Choroid plexus epithelial cell (primary cell): ENCODE measurements at places on chromosomes 1 and 21.

GRCh38 chr1:86394416-86394815, 1.7 kb downstream of the ODF2L start:
- DNase-seq, result peak; percentile 50

GRCh38 chr1:18649693-18650370, 19.2 kb downstream of the PAX7 start:
- DNase-seq, result peak; percentile 11

DNA sequence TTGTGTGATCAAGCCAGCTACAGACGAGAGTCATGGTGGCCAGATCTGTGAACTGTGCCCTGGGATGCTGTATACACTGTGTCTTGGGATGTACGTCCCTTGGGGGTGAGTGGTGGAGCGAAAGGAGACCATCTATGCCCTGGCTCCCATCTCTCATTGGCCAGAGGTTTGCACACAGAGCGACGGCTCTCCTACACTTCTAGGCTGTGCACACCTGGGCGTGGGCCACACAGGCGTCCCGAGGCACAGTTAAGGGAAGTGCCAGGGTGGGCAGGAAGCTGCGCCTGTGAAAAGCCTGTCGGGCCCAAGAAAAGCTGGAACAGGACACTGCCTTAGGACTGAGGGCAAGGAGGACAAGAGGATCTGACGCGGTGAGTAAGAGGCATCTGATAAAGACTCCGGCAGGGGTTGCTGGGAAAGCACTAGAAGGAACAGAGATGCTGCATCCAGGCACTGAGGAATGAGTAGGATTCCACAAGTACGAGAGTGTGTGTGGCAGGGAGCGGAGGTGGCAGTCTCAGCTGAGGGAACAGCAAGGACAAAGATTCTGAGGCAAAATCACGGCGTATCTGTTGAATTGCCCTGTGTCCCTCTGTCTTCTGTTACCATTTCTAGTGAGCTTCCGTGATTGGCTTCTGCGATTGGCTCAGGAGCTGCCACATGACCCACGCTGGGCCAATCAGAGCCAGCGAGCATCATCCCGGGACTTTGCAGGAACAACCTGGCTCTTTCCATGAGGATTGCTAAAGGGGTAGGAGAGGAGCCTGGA, 67.9 kb upstream of the ZBTB40 start:
- DNase-seq, result no peak

DNA sequence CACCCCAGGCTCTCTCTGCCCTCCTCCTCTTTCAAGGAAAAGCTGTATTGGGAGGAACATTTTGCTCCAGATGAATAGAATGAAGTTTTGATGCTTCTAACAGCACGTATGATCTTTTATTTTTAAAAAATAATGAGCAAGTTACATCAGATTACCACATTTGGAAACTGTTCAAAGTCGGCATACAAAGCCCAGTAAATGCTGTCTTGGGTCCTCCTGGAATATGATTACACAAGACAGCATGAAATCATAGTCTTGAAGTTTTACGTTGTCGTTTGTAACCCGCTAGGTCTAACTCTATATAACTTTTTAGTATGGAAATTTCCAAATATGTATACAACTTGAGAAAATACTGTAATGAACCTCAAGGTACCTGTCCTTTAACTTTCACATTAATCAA, 385.6 kb downstream of the HLX start:
- DNase-seq, result no peak

- peak; percentile 79 for DNase-seq
These were observed 39.2 kb downstream of the EIF2B3 start for GRCh38 chr1:44947063-44947773.

DNA sequence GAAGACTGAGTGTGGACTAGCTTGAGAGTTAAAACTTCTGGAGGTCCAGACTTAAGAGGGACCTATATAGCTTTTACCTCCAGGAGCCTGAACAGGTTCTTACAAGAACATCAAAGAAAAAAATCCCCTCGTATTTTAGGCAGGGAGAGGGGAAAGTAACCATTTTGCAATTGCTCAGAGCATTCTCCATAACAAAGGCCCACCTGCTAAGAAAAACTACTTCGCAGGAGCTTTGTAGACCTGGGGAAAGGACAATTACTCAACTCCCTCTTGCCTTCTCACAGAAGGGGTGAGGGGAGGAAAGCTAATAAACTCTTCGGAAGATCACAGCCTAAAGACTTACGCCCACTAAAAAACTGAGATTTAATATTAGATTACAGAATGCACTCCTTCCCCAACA, 86.3 kb downstream of the RERE start:
- no peak for DNase-seq

DNA sequence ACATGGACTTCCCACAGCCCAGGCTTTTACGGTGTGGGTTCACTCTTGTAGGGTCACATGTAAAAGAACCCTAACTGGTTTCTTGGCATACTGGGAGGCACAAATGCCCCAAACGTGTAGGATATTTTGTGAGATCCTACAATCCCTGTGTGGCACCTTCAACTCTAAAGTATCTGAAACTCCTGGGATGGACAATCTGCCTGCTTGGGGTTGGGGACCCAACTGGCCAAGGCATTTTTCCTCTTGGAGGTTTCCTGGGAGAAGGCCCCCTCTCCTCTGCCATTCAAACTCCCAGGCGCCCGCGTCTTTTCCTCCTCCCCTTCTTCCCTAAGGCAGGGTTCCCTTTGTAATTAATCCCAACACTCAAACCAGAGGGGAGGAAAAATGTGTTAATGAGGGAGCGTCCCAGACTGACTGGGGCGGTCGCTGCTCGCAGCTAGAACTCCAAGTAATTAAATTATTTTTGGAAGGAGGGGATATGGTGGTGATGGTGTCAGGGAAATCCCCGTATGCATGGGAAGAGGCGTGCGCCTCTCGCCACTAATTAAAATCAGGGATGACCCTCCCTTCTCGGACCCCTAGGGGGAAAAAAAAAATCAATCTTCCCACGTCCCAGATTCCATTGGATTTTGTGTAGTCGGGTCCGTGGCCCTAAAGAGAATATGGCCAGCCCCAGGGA, 681 bp upstream of the VANGL2 start:
- no peak for DNase-seq

- DNase-seq, result no peak
These were observed 90.3 kb upstream of the DUSP10 start for GRCh38 chr1:221832151-221832550.

DNA sequence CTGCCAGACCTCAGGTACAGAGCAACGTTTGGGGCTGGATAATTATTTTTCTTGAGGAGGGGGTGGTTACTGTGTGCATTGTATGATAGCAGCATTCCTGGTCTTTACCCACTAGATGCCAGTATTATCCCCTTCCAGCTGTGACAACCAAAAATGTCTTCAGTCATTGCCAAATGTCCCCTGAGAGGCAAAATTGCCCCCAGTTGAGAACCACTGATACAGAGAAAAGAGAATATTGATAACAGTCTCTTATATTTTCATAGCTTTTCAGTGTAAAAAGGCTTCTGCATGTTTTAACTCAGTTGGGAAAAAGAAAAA, 51.8 kb upstream of the SYT14 start:
- DNase-seq, result no peak

- DNase-seq, result no peak
These were observed 113.4 kb upstream of the RAB4A start for GRCh38 chr1:229157480-229157879.

- peak; percentile 82 for DNase-seq
These were observed 9.3 kb upstream of the MARCKSL1 start for GRCh38 chr1:32345289-32345827.

DNA sequence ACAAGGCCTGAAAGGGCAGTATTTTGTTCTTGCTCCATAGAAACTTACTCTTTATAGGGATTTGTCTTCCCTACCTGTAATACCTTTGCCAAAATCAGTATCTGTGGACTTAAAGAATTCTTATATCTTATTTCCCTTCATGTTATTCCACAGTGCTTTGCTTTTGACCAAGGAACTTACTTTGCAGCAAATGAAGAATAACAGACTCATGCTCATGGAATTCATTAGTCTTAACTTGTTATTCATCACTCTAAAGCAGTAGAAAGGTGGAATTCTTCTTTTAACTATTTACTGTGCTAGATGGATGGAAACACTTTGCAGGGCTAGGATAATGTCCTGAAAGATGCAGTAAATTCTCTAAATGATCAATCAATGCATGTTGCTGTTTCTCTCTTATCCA, 45.9 kb downstream of the DUSP10 start:
- DNase-seq, result no peak

DNA sequence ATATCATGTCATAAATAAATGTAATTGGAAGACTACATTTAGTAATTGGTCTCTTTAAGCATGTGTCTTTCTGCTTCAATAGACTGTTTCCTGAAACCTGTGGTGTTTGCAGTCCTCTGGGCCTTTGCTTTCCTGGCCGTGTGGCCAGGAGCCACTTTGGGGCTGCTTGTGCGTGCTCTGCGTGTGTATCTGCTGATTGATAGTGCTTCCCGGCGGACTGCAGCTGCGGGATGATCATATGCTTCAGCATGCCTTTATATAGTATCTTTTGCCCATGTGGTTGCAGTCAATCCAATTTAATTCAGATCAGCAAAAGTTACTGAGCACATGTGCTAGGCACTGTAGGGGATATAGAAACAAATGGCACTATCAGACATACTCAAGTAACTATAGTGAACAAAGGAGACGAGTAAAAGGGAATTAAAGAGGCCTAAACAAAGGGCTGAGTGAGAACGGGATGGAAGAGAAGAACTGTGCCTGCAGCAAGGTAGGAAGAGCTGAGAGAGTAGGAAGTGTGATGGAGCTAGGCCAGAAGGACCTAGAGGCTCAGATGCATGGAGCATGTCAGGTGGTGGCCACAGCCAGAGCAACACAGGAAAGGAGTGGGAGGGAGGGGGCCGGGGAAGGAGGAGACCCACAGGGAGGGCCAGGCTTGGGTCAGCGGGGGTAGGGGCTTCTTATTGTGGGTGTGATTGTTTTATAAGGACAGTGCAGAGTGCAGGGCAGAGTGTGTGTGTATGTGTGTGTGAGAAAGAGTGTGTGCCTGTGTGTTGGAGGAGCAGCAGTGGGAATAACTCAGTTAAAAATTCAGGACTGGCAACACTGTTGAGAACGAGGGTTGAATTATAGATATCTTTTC, 27.2 kb upstream of the TTF2 start:
- no peak for DNase-seq

DNA sequence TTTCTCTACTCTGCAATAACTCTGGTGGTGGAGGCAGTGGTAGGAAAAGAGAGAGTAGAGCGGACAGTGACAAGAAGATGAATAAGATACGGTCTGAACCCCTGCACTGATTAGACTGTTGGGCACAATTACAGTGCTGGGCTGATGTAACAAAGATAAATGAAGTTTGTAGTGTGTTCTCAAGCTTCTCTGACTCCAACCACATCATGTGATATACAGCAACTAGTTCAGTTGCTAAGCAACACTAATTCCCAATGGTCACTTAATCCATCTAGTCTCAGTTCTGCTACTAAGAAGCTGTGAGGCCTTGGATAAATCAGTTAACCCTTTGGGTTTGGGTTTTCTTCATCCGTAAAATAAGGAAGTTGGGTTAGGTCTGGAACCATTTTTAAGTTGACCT, 17.3 kb downstream of the DDR2 start:
- peak; percentile 45 for DNase-seq

GRCh38 chr21:38955495-38955894, 149.8 kb downstream of the ETS2 start:
- peak; percentile 53 for DNase-seq
